ENCODE measurements at places on chromosomes 16 and 17. TPM values are rescaled to one million over a fixed set of nuclear protein-coding genes. Genes with fewer than 3 reads are reported as not detected.

KCNH4 gene
- 0.51 TPM for total RNA-seq

FBXO47 gene
- total RNA-seq, result not detected

ATAD5 gene
- 3.1 TPM for total RNA-seq

TSPAN10 gene
- total RNA-seq, result 2.5 TPM

ALOX12 gene
- 0.62 TPM for total RNA-seq

PLXDC1 gene
- total RNA-seq, result 5.4 TPM

All from prostate gland (tissue), 2 donors.